ENCODE measurements at places on chromosomes 2 and 18.

DNA sequence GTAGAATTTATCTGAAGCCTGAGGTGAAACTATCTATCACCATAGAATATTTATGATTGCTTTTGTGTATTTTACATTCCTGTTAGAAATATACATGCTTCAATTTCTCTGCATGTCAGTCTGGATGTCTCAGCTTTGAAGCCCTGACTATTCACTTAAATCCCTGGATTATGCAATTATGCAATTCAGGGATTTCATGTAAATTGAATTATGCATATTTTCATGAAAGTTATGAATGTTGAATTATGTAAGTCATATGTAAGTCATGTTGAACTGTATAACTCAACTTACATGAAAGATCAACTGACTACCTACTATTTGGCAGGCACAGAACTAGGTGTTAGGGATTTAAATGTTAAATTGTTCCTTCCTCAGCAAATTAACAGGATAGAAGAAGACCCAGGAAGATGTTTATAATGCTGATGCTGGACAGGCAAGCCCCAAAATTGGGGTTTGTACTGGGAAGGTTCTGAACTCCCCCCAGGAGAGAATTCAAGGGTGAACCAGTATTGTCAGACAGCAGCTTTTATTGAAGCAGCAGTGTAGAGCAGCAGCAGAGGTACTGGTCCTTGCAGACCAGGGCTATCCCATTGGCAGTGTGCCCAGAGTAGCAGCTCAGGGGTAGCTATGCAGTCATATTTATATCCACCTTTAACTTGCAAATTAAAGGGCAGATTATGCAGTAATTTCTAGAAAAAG, 236.5 kb downstream of the ZNF804A start:
- DNase-seq: no peak

DNA sequence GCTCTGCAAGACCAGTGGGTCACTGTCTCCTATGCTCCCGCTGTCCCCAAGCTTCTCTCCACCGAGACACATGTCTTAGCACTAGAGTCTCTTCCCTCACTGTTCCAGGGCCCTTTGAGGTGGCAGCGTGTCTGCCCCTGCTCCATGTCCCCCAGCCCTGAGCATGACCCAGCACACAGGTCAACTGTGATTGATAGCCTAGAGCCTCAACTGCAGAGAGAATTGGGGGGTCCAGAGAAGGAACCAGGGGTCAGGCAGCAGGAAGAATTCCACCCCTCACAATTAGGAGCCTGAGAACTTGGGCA, 54.6 kb upstream of the ODC1 start:
- no peak for DNase-seq

- no peak for DNase-seq
Observed at GRCh38 chr18:46567196-46567595, 89.8 kb downstream of the LOXHD1 start.

DNA sequence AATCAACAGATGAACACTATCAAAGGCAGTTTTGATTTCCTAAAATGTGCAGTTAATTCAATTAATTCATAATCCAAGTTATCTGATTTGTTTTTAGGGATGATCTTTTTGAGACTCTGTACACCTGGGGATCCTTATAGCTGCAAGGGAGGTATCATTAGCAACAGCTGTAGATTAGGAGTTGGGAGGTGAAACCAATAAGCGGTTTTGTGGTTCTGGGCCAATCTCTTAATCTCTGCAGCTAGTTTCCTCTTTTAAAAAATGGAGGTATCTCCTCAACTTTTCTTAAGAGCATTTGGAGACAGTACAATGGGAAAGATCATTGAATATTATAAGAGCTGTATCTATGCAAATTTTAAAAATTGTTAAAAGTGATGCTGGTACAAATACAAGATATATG, 126.0 kb downstream of the MC4R start:
- no peak for DNase-seq

DNA sequence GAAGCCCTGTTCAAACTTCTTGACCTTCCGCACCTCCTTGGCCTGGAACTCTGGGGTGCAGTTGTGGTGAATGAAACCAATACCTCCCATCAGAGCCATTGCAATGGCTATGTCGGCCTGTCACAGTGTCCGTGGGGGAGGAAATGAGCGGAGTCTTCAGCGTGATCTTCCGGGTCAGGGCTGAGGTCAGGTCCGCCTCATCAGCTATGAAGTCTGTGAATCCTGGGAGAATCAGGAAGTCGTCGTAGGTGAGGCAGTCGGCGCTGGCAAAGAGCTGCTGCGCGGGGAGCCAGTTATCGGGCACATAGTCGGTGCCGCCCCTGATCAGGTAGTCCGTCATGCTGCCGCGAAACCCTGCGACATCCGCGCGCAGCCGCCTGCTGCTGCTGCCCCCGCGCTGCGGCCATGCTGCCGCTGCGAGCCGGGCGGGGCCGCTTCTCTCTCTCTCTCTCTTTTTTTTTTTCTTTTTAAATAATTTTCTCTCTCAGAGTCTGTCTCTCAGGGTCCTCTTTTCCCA, 154.1 kb upstream of the ZSWIM2 start:
- no peak for DNase-seq

DNA sequence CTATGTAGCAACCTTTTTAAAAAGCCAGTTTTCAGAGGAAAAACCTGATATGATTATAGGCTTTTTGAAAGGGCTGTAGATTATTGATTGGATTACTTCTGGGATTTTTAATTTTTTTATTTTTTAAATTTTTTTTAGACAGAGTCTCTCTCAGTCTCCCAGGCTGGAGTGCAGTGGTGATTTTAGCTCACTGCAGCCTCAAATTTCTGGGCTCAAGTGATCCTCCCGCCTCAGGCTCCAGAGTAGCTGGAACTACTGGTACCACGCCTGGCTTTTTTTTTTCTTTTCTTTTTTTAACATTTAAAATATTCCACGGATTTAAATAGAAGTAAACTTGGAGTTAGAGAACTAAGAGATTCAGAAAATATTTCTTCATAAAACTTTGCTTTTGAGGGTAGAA, 1.2 kb downstream of the MRPL19 start:
- no peak for DNase-seq

DNA sequence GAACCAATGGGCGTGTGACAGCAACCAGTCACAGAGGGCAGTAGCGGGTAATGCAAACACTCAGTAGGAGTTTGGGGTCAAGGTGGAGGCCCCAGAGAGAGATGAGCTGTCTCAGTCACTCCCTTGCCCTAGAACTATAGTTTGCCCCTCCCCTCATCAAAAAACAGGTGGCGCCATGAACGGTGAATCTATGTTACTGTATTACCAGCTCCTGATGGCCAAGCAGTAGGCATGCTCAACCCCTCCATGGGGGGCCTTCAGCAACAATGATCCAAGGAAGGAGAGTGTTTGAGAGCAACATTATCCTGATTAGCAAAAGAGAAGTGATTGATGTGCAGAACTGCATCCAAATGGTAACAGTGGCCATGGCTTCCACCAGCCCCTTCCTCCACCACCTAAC, 30.4 kb downstream of the TRABD2A start:
- DNase-seq: no peak

DNA sequence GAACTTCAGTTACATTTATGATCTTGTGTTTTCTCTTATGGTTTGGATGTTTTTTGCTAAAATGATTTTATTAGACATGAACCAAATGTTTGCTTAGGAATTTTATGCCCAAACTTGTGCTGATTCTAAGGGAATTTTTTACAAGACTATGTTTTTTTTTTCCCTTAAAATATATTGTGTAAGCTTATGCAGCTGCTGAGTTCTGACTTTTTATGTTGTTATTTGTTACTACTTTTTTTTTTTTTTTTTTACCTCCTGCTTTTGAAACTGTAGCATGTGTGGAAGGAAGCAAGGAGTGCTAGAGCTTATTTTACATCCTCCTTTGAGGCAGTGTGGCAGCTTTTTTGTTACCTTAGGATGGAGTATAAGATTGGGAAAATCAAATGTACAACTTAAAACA, 6.0 kb upstream of the DNAH7 start:
- DNase-seq: no peak

DNA sequence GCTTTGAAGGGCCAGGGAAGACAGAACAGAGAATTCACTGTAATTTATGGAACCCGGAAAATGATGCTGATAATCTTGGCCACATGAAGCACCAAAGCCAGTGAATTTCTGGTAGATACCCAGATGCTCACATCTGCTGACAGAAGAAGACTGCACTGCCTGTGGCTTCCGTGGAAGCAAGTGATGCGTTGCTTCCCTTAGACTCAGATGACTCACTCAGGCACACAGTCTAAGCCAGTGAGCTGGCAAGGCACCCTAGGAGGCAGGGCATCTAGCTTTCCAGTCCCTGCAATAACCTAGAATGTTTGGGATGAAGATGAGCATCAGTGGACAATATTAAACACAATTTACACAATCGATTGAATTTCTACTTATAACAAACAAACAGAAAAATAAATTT, 284.7 kb downstream of the CMPK2 start:
- no peak for DNase-seq

- DNase-seq: no peak
Observed at GRCh38 chr2:174022431-174022830, 57.3 kb upstream of the SP3 start.

DNA sequence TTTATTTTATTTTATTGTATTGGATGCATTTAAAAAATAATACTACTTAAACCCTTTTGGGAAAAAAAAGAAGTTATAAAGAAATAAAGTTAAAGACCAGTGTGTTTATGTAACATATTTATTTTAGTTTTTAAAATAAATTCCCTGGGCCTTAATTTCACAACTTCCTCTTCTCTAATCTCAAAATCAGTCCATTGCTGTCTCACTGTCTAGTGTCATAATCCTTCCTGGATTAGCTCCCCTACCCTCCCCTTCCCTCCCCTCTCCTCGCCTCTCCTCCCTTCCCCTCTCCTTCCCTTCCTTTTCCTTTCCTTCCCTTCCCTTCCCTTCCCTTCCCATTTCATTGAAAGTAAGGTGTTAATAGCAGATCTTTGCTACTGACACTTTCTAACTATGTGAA, 40.3 kb upstream of the ZEB2 start:
- DNase-seq: no peak

- no peak for DNase-seq
Observed at GRCh38 chr2:217701622-217702021, 301.2 kb downstream of the TNS1 start.

DNA sequence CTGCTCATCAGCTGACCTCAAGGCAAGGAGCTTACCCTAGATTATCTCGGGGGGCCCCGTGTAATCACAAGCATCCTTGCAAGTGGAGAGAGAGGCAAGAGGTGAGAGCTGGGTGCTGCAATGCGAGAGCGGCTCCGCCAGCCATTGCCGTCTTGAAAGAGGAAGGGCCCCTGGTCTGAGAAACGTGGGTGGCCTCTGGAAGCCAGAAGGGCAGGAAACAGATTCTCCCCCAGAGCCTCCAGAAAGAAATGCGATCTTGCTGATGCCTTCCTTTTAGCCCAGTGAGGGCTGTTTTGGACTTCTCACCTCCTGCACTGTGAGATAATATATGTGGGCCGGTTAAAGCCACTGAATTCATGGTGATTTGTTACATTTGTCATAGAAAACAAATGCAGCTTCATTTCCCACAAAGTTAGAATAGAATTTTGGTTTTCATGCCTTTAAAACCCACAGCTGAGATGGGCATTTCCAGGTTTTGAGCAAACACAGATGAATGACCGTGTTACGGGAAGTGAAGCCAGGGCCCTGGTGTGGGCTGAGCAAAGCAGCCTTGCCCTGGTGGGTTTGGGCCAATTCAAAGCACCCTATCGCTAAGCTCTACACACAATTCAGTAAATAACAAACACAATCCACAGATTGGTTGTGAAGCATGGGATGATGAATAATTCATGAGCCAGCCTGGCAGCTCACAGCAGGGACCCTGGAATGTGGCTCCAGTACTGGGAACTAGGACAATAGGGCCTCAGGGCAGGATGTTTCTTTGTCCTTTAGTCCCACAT, 319.9 kb upstream of the HS6ST1 start:
- no peak for DNase-seq

DNA sequence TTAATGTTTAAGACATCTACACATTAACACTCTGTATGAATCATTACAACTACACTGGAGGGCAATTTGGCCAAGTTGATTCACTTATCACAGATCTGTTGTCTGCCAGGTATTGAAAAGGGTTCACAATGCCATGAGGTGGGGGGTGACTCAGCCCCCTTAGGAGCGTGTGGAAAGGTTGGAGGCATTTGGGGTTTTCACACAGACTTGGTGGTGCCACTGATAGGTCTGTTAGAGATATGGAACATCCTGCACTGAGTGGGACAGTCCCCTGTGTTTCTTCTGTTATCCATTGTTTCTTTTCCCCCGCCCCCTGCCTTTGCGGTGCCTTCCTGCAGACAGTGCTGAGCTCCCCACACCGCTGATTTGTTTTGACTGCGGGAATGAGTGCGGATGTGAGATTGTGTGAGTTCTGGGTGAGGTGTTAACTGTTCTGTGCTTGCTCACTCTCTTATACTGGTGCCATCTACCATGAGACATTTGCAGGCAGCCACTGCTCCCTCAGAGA, 9.3 kb upstream of the TSN start:
- peak; percentile 71 for DNase-seq

DNA sequence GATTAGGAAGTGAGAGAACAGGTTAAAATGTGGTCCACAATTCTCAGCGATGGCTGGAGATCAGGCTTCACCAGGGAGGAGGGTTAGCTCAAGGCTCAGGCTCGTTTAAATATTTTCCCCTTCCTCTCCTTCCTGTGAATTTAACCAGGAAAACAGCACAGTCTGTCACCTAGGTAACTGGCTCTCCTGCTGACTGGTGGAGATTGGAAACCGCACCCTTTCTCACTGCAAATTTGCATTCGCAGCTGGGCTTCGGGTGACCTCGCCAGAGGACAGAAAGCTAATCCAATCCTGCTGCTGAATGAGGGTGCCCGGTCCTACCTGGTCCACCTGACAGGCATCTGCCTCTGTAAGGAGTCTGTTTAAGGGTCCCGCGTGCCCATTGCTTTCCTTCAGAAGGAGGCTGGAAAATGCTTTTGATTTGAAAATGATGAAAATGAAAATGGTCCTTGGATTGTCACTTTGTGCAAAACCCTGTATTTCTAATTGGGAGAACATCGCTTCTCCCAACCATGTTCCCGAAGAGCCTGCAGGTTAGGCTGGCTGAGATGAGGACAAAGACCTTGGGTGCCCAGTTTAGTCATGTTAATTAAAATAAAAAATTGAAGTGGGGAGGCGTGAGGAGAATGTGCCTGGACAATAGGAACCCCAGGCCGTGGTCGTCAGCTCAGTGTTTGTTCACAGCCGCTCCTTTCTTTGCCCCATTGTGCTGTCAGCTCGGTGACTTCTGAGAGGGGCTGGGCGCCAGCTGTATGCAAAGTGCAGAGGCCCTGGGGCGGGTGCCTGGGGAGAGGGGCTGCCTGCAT, 43.4 kb upstream of the MTCL1 start:
- no peak for DNase-seq

DNA sequence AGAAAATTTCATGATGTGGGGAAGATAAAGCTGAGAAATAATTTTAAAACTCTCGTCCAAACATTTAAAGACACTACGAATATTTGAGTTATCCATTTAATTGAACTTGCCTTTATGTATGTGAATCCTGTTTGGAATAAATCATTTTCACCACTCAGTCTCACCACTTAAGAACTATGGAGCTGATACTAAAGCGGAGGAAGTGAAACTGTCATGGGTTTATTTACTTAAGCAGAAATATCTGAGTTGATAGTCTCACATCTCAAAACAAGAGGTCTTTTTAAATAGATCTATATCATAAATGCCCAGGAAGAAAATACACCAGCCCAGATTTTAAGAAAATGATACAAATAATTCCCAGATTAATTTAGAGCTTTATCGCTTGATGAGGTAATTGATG, 532.4 kb downstream of the ZNF804A start:
- DNase-seq: no peak

- DNase-seq: no peak
Observed at GRCh38 chr2:146119586-146119985, 1599.7 kb upstream of the ZEB2 start.
